Ovary (tissue), 10 donors: ENCODE measurements at places on chromosomes 7 and 10.

DNA sequence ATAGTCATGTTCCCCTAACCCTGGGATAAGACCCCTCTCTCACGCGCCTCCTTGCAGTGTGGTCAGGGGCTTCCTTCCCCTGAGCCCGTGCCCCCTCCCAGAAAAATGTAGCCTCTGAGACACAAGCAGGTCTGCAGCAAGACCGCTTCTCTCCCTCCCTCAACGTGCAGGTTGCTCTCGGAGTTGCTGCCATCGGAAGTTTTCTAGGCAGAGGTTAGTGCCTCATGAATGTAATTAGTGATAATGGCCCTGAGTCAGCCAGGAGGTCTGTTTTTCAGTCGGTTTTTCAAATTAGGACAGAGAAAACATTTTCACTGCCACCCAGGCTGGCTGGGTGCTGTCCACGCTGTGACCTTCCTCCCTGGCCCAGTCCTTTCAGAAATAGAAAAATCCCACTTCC, 43.2 kb upstream of the PRLHR start:
- no peak for DNase-seq

DNA sequence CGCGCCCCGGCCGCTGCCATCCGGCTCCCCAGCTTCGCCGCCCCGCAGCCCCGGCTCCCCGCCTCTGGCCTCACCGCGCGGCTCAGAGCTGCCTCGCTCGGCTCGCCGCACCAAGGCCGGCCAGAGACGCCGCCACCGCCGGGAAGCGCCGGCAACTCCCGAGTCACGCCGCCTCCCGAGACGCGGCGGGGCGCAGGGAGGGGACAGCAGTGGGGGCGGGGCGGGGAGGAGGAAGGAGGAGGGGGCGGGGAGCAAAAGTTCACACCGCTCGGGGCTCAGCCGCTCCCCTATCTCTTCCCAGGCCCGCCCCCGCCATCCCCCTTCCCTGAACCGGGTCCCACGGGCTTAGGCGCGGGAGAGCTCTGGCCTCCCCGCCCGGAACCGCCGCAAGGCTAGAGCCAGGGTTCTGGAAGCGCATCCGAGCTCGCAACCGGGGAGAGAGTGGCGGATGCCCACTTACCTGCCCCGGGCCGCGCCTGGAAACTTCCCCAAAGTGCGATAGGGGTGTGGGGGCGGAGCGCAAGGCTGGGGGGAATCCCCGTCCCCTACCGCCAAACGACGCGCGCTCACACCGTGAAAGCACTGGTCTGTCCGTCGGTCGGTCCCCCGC, 1.0 kb downstream of the CHST15 start:
- peak; percentile 75 for DNase-seq

- DNase-seq = no peak
These were observed 77.8 kb upstream of the ABI1 start for GRCh38 chr10:26938578-26938977.

- no peak for DNase-seq
These were observed 31.6 kb downstream of the CSTF2T start for GRCh38 chr10:51667678-51668335.
